ENCODE measurements at places on chromosomes 4 and X.

DNA sequence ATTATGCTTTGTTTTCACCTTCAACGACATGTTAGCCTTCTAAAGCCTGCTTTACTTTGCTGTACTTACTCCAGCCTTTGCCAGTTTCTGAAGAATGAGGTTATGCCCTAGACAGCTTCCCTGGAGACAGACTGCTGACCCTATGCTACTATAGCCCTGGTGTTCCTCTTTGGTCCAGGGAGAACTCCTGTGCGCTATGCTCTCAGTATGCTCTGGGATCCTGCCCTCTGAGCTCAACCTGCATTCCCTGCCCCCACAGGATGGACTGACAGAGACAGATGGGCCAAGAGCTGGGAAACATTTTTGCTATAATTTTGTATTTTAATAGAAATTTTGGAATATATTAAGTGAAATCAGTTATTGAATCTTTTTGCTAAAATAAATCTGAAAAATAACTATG lies 425.9 kb downstream of the TMA16 start:
- no peak for DNase-seq

DNA sequence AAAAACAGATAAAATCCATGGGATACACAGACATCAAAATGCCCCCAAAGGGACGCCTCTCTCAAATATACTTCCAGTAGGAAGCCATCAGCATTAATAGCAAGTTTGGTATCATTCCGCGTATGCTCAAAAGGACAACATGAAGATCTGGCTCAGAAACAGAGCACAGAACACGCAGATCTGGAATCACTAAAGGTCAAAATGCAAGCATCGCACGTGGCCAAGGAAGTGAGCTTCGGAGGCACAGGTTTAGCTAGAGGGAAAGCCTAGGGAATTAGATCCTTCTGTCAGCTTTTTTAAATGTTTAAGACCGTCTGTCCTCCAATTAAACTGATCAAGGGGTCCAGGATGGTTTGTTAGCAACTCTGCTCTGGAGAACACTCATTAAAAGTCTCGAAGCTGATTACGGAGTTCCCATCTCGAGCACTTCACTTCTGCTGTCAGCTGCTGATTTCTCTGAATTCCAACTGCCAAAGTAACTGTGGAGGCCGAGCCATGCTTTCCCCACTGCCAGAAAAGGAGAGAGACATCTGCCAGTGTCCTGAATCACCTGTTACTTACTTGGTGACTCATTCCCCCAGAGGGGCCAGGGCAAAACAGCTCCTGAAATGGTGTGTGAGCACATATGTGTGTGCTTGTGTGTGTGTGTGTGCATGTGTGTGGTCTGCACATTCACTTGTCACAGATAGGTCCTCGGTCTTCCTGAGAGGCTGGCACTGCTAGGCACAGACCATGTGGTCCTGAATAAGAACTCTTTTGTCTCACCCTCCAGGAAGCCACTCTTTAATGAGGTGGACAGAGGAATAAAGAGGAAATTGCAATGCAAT lies 177.7 kb upstream of the PPARGC1A start:
- no peak for DNase-seq

GRCh38 chr4:109994415-109994827 lies 81.7 kb downstream of the EGF start:
- DNase-seq = no peak

DNA sequence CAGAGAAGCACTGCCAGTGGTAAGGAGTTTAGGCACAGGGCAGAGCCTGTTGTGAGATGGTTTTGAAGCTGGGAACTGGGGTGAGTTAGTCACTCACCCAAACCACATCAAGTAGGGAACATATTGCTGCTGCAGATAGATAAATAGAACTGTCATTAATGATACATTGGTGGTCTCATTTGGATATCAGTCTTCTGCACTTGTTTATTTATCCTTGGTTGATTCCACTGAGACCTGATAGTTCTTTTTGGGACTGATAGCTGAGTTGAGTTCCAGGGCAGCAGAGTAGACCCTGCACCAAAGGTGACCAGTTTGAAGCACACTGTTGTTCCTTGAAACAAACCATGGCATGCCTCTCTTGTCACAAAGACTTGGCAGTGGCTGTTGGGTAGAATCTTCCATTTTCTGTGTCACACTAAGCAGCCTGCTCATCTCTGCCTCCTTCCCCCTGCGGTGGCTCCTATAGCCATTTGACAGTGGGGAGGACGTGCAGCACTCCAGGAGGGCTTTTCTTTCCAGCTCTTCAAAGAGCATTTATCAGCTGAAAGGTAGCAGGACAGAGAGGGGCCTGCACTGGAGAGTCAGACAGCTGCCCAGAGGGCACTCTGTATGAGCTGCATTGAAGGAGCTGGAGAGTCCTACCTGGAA lies 59.7 kb upstream of the TMEM164 start:
- DNase-seq = no peak

DNA sequence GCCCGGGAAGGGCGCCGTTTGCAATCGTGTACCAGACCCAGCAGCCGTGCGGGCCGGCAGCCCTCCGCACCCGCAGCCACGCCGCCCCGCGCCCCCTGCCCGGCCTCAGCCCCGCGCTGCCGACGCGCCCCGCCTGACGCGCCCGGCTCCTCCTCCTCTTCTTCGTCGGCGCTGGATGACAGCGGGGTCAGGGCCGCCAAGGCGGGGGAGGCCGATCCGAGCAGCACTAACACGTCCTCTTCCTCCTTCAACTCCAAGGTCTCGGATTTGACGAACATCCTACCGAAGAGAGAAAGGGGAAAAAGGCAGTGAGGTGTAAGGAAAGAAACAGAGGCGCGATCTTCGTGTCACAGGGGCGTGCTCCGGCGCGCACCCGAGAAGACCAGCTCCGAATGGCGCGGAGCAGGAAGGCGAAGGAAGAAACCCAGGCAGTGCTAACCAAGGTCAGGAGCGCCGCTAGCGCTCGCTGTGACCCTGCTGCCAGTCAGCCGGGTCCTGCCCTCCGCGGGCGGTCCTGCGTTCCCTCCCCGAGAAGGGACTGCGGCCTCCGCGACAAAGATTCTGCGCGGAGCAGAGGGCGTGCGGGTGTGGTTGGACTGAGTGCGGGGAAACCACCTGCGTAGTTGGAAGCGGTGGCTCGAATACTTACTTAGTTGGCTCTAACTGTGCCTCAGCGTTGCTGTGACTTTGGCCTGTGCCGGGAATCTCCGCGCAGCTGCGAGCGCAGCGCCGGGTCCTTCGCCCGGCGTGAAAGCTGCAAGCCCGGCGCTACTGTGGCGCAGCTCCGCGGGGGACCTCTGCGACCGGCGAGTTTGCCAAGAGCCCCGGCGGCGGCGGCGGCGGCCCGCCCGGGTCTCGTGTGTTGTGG lies 548 bp downstream of the NEUROG2 start:
- no peak for DNase-seq

GRCh38 chr4:123893011-123893981 lies 496.7 kb downstream of the SPRY1 start:
- no peak for DNase-seq

DNA sequence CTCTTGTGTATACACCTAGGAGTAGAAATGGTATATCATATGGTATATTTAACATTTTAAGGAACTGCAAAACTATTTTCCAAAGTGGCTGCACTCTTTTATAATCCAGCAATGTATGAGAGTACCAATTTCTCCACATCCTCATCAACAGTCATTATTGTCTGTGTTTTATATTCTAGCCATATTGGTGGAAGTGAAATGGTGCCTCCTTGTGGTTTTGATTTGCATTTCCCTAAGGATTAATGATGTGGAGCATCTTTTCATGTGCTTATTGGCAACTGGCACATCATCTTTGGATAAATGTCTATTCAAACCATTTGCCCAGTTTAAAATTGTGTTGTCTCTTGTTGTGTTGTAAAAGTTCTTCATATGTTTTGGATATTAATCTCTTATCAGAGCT lies 9.6 kb downstream of the BMP15 start:
- DNase-seq = no peak

DNA sequence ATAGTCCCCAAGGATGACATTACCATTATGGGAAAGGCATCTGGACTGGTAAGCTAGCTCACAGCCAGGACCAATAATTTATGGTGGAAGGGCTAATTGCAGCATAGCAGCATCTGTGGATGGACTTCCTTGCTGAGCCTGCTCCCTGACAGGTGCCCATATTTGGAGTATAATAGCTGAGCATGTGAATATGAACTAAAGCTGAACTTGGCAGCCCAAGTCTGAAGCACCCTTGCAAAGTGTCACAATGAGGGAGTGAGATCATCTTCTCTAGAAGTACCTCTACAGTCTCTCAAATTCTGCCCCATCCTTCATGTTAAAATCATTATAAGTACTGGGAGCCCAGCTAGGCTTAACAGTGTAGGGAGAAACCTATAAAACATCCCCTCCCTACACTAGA lies 128.2 kb upstream of the INPP4B start:
- no peak for DNase-seq

DNA sequence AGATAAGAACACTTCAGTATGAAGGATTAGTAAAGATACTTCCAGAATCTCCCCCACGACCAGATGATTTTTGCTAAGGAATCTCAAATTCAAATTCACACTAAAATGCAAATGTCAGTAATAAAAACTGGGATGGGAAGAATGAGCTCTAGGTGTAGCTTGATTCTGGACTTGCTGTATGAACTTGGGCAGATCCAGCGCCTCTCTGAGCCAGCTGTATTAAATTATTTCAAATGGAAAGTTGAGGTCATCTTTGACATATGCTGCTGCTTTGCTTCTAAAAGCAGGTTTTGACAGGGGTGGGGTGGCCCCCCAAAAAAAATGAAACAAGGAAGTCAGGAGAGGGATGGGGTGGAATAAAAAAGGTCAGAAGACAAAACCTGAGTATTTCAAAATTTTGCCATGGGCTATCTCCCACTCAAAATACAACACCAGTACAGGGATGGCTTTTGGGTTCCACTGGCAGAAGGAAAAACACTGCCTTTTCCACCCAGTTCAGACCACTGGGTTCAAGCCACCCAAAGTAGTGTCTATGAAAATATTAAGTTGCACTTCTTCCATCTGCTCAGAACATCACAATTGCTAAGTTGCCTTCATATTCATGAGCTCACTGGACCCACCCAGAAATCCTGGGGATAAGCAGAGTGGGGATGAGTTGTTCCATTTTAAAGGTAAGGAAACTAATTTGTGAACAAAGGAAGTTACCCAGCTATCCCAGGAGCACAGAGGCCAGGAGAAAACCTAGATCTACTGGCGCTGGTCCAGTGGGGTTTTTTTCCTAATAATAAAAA lies 47.7 kb downstream of the ARHGEF9 start:
- DNase-seq = no peak

DNA sequence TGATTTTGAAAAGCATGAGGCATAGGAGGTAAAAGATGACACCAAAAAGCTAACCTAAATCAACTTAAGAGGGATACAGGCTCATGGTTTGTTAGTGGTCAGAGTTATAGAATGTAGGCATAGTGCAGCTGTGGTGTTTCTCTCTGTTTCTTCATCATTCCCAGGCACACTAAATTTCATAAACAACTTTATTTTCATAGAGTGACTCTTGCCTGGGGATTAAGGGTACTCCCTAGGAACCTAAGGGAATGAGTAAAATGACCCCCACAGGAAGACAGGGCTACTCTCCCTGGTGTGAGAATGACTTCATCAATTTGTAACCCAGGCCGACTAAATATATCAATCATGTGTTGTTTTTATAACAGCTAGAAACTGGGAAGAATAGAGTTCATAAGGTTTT lies 11.1 kb downstream of the FABP2 start:
- no peak for DNase-seq

- DNase-seq = no peak
These were observed 121.4 kb upstream of the GATB start for GRCh38 chr4:151882072-151882803.

- no peak for DNase-seq
These were observed 47.9 kb upstream of the PACRGL start for GRCh38 chr4:20652226-20652885.

- DNase-seq = no peak
These were observed 36.8 kb upstream of the OCIAD2 start for GRCh38 chr4:48943387-48943786.

- no peak for DNase-seq
These were observed 51.3 kb downstream of the DTHD1 start for GRCh38 chr4:36332782-36333131.

DNA sequence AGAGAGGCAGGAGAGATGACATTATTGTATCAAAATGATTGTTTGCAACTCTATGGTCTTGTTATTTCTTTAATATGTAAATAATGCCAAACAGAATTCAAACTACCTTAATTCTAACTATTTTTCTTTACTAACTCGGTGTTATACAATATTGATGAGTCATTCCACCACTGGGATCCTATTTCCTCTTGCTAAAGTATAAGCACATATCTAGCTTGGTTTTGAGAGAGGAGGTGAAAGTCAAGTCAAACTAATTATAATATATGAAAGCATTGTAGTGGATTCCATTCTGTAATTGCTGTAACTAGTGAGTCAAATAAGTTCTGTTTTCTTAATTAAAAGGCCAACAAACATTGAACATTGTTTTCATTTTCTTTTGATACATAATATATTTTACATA lies 837.6 kb downstream of the PDHA2 start:
- no peak for DNase-seq

GRCh38 chrX:124534536-124534935 lies 188.2 kb downstream of the SH2D1A start:
- no peak for DNase-seq

- DNase-seq = no peak
These were observed 10.6 kb upstream of the PRDX4 start for GRCh38 chrX:23656684-23657083.

- no peak for DNase-seq
These were observed 11.8 kb downstream of the CLDN2 start for GRCh38 chrX:106931831-106932491.

DNA sequence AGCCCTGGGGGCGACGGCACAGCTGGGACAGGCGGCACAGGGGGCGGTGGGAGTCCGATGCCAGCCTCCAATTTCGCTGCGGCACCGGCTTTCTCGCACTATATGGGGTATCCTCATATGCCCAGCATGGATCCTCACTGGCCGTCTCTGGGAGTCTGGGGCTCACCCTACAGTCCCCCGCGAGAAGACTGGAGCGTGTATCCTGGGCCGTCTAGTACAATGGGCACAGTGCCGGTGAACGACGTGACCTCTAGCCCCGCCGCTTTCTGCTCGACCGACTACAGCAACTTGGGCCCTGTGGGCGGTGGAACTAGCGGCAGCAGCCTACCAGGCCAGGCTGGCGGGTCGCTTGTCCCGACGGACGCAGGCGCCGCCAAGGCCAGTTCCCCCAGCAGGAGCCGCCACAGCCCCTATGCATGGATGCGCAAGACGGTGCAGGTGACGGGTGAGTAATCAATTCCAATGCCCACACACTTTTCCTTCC lies 500 bp downstream of the CDX4 start:
- DNase-seq = no peak

DNA sequence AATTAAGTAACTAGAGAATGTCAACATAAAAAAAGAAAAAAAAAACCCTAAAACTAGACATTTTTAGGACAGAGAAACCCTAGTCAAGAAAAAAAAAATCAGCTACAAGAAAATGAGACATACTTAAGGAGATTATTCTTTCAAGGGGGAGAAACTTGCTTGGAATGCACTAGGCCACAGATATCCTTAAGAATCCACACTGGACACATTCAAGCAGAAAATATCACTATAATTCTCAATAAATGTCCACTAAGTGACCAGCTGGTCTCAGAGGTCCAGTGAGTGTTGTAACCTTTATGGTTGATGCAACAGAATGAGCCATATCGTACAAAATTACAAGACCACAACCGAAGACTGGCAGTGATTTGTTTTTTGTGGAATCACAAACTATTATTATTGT lies 15.6 kb upstream of the IBSP start:
- DNase-seq = no peak

- no peak for DNase-seq
These were observed 980 bp upstream of the FHDC1 start for GRCh38 chr4:152935143-152935542.
